ENCODE measurements at places on chromosomes 16 and 17.

DNA sequence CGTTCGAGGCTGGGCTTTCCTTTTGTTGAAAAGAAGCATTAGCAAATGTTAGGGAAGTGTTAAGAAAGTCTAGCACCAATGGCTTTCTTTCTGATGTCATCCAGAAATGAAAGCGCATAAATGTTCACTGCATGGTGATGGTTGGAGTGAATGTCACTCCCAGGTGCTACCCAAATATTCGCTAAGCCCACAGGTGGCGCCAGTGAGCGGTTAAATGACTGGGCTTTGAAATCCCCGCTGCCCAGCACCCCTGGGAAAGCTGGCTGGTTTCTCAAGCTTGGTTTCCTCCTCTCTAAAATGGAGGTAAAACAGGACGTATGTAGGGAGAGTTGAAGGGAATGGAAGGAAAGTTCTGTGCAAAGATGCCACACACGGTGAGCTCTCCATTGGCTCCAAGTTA, 104.4 kb downstream of the IRX5 start:
- DNase-seq = no peak

DNA sequence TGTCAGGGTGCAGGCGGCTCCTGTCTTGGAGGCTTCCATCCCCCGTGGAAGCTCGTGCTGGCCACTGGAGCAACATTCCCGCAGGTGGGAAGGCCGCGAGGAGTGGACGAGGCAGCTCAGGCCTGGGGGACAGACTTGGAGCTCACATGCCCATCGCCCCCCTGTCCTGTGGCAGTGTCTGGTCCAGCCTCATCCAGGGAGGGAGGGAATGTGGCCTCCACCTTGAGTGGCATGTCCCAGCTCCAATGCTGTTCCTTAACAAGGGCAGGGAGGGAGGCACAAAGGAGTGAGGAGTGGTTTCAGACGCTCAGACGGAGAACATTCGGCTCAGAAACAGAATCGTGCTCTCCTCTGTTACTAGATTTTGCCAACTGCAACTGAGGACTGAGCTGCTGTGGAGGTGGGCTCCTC, 159.4 kb upstream of the CHMP6 start:
- DNase-seq = peak; percentile 87

GRCh38 chr16:66154801-66155200, 211.7 kb upstream of the CDH5 start:
- DNase-seq = peak; percentile 90

GRCh38 chr16:10624527-10624926, 44.1 kb upstream of the EMP2 start:
- no peak for DNase-seq

GRCh38 chr17:19719355-19720209, 3.2 kb upstream of the SLC47A2 start:
- no peak for DNase-seq

GRCh38 chr17:10666906-10667305, 9.8 kb upstream of the MYH3 start:
- DNase-seq = peak; percentile 24

DNA sequence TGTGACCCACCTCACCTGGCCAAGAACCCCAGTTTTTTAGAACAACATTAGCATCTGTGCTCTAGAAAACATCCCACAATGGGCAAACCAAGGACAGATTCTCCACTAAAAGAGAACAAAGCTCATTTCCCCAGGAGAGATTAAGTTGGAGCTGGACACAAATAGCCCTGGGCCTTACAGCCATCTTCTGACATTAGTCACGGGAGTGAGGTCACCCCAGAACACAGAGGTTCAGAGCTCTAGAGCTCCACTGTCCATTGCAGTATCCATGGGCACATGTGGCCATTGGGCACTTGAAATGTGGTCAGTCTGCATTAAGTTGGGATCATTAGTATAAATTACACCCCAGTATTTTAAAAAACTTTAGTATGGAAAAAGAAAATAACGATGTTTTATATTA, 47.6 kb upstream of the RBBP6 start:
- DNase-seq = no peak

GRCh38 chr16:84826558-84826941, 6.8 kb downstream of the CRISPLD2 start:
- DNase-seq = peak; percentile 77

DNA sequence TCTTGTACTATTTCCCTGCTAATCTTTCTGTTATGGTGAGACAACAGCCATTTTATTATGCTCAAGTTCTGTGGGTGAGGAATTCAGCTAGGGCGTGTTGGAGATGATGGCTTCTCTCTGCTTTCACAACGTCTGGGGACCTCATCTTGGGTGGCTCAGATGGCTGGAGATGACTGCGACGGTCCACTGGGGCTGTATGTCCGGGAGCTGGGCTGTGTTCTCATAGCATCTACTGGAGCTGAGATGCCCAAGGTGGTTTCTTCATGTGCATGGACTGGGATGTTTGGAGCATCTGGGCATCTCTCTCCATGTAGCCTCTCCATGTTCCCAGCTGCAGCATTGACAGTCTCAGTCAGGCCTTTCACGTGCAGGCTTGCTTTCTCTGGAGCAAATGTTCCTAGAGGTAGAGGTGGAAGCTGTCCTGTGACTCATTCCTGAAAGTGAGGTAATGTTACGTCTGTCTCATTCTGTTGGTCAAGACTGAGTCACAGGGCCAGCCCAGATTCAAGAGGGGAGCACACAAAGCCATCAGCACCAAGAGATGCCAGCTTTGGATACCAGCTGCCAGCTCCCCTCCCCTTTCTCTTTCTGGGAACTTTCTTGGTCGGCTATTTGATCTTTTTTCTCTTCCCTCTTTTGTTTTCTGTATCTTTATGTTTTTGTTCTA, 96.2 kb downstream of the RAP1GAP2 start:
- peak; percentile 85 for DNase-seq

- peak; percentile 17 for DNase-seq
Observed at GRCh38 chr16:19636436-19637267, 81.1 kb downstream of the VPS35L start.

GRCh38 chr16:23968176-23968575, 132.4 kb downstream of the PRKCB start:
- no peak for DNase-seq

- DNase-seq = peak; percentile 27
Observed at GRCh38 chr17:41957031-41957868, 9.3 kb upstream of the CNP start.

GRCh38 chr17:27513849-27514248, 57.6 kb downstream of the KSR1 start:
- DNase-seq = no peak

DNA sequence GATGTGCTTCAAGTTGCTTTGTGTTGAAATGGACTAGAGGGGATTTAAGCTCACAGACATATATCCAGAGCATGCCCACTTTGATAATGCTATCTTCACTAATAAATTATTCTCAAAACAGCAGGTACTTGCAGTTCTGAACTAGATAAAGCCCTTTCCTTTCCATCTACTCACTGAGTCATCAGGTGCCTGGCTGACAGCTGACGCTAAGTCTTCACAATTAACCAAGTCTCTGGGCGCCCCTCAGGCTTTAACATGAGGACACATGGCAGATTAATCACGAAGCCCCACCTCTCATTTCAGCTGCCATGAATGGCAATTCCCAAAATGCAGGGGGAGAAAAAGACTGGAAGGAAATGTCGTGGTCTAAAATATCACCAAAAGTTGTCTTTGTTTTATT, 29.5 kb upstream of the CRISPLD2 start:
- DNase-seq = no peak

DNA sequence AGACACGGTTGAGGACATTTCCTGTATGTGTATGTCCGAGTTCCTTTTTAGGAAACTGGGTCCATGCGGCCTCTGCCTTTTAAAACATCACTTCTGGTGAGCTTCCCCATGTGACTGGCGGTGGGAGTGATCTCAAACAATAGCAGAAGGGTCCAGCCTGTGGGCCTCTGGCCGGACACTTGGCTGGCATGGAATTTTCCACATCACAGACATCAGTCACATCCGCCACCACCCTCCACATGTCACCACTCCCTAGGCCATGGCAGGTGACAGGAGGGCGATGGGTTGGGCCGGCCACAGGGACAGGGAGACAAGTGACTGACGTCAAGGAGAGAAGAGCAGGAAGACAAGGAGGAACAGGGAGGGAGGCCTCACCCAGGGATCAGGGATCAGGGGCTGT, 83.7 kb downstream of the DNAH17 start:
- DNase-seq = no peak

DNA sequence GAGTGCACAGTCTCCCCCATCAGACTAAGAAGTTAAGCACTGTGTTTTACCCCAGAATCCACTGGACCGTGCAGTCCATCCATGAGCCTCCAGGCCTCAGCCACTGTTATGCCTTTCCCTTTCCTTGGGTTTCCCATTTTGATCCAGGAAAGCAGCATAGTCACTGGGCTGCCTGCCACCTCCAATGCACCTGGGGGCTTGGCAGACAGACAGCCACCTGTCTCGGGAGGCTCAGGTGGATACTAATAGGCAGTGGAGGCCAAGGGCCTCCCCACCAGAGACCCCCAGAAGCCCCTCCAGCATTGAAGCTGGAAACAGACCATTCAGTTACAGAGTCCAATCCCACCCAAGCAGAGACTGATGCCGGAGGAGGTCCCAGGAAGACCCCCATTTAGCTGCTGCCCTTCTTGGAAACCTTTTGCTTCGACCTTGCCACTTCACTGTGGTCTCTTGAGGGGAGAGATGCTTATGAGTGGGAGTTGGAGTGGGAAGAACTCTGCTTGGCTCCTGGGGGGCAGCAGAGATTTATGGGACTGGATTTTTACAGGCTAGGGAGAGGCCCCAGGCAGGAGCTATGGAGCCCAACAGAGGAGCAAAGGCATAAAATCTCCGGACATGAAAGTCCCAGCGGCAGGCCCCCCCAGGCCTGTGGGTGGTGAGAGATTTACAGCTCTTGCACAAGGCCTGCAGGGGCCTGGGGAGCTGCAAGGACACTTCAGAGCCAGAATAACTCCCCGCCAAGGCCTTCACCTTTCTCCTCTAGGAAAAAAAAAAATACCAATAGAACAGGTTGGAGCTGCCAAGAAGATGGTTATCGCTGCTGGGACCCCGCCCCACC, 12.2 kb upstream of the SP2 start:
- DNase-seq = no peak

DNA sequence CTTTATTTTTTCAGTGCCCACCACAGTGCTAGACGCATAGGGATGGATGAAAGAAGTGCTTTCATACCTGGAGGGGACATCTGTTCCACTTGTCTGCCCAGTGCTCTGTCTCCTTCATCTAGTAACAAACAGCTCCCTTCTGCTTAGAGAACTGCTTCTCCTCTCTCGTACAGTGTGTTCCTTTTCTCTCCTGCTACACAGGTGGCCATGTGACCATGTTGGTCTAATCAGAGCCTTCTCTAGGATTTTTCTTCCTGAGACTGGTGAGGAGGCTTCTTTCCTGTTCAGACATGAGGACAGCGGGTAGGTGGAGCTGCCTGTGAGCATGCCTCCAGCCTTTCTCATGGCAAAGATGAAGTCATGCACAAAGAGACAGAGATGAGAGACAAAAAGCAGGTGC, 182.7 kb downstream of the TMEM132E start:
- DNase-seq = no peak

- DNase-seq = no peak
Observed at GRCh38 chr16:62035115-62036092, 834 bp downstream of the CDH8 start.

GRCh38 chr17:73267648-73268537, 6.2 kb upstream of the CPSF4L start:
- no peak for DNase-seq

DNA sequence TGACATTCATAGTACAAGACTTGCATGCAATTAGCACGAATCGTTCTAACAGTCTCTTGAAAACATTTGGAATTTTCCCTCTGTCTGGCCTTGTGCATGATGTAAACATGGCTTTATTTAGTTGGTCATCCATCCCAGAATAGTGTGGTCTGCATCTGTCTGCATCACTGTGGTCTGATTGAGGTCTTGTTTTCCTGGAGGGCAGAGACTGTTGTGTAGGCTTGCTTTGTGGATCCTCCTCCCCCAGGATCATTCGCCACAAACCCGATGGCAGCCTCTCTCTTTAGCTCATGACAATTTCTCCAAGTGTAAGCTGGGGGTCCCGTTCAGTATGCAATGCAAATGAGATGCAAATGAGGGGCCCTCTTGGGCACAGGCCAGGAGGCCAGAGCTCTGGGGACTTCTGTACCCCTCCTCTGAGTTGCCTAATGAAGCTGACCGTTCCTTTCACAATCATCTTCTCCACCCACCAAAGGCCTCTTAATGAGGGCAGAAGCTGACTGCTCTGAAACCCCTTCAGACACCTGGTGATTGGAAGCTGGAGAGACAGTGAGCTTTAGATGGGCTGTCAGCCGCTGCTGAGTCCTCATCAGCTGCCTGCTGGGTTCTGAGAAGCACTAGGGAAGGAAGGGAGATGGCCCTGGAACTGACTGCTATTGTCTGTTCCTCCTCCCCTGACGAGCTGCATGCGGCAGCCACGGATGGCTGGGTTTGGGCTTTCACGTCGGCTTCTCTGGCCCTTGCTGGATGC, 201.2 kb upstream of the CACNG3 start:
- DNase-seq = no peak

GRCh38 chr17:83186751-83187421, 107.5 kb downstream of the METRNL start:
- DNase-seq = no peak

DNA sequence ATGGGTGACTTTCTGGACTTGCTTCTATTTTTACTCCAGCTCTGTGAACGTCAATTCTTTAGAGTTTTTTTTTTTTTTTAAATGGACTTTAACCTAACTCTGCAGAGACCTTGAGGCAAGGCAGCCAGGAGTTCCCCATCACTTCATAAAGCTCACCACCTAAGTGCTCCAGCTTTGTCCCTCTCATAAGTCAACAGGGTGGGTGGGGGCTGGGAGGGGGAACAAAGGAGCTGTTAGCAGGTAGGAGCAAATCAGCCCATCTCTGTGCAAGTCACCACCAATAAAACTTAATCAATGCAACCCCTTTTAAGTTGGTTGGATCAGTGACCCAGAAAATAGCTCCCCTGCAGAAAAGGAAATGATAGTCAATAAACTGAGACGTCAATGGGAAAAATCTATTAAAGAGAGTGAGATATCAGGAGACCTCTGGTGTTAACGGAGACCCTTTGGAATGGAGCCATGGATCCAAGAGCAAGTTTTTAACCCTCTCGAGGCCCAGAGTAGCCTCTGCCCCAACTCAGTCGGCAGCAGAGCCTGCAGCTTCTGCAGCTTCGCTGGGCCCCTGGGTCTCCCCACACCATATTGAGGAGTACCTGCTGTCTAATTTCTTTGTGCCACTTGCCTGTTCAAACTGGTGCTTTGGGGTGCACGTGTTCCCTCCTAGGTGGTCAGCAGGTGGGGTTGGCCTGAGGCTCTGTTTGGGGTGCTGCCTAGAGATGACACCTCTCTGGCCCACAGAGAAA, 27.6 kb upstream of the ETV4 start:
- no peak for DNase-seq

- peak; percentile 74 for DNase-seq
Observed at GRCh38 chr17:19387921-19388521, 1.0 kb upstream of the MFAP4 start.

- peak; percentile 72 for DNase-seq
Observed at GRCh38 chr17:42682722-42683403, 532 bp downstream of the CNTNAP1 start.

GRCh38 chr17:7932949-7933348, 943 bp downstream of the CNTROB start:
- peak; percentile 76 for DNase-seq

GRCh38 chr16:10385725-10386516, at the start of gene ATF7IP2:
ATF7IP2 (plus strand) TSS chr16:10386061; CDS start chr16:10430621, 44,560 bp downstream.
- peak; percentile 95 for DNase-seq

All from iris pigment epithelial cell (primary cell).